Small intestine (tissue), 16 donors: ENCODE measurements at places on chromosomes 7 and 10. TPM values are rescaled to one million over a fixed set of nuclear protein-coding genes. Genes with fewer than 3 reads are reported as not detected.

DNA sequence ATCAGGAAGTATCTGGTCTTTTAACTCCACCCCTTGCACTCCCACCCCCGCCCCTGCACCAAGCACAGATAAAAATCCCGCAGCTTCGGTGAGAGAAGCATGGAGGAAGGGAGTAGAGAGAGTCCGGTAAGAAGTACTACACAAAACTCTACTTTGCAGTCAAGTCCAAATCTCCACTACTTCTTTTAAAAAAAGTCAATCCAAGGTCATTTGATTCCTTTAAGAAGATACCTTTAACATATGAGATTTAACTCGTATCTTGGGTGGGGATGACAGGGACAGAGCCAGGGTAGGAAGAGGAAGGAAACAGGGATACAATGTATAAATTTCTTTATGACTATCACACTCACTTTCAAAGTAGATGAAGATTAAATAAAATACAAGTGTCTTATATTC, 132.1 kb downstream of the NRBF2 start:
- DNase-seq: peak; percentile 71

DNA sequence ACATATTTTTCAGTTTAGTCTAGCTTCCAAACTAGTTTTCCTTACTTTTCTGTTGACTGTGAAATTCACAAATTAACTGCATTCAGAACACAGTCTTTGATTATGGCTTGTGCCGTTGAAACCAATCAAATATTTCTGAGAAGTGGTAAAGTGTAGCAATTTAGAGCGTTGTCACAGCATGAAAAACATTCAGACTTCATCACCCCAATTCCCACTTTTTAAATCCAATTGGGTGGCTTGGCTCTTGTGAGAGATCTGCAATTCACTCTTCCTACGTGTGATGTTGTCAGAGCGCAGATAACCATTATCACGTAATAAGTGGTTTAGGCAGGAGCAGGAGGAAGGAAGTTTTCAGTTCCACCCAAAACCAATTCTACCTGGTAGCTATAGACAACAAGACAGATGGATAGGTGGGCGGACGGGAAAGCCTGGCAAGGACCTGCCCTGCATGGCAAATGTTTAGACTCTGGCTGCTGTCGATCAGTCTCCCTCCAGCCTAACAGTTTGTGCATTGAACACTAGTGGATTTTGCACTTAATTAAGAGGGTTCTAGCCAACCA, 8.9 kb downstream of the COBL start:
- DNase-seq: no peak

The UNC5B gene
- 0.27 TPM for polyA plus RNA-seq

DNA sequence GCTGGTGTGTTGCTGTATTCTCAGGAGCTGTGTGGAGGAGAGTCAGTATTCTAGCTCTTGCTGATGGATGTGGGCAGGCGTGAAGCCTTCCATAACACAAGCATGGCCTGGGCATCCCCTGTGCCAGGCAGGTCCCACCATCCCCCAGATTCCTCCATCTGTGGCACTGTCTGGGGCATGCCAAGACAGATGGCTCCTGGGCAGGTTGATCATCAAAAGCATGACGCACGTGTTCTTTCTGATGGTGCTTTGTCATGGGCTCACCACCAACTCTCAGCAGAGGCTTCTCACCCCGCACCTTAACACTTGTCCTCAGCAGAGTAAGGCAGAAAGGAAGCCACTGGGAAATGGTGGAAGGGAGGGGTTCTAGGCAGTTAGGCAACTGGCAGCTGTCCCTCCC, 364.3 kb downstream of the PLXNA4 start:
- DNase-seq: no peak

DNA sequence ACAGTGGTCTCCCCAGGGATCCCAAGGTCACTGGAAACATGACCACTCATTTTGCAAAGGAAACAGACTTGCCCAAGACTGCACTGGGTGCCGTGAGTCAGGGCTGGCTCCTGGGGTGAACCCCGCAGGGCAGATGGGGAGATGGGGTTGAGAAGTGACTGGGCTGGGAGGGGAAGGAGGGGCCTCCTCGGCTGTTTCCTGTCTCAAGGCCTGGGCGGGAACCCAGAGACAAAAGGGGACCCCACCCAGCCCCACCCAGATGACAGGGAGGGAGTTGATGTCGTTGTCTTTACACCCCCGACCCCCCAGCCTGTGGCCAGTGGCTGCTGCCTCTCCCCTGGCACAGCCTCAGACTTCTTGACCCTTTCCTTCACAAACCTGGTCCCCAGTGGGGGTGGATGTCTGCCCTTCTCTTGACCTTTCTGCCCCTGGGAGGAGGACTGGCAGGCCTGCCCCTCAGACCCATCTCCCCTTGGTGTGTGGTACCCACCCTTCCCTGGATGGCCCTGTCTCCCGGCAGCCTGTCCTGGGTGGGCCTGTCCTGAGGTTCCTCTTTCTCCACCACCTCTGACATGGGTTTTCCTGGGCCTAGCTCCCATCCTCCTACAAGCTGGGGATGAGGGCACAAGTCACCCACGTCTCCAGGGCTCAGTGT, 1.4 kb downstream of the MYO1G start:
- no peak for DNase-seq

- no peak for DNase-seq
Observed at GRCh38 chr10:97542169-97543024, 30.2 kb upstream of the ANKRD2 start.

The CUZD1 gene
- polyA plus RNA-seq: 0.75 TPM

GRCh38 chr10:25076506-25077177, 60.2 kb downstream of the THNSL1 start:
- peak; percentile 37 for DNase-seq

DNA sequence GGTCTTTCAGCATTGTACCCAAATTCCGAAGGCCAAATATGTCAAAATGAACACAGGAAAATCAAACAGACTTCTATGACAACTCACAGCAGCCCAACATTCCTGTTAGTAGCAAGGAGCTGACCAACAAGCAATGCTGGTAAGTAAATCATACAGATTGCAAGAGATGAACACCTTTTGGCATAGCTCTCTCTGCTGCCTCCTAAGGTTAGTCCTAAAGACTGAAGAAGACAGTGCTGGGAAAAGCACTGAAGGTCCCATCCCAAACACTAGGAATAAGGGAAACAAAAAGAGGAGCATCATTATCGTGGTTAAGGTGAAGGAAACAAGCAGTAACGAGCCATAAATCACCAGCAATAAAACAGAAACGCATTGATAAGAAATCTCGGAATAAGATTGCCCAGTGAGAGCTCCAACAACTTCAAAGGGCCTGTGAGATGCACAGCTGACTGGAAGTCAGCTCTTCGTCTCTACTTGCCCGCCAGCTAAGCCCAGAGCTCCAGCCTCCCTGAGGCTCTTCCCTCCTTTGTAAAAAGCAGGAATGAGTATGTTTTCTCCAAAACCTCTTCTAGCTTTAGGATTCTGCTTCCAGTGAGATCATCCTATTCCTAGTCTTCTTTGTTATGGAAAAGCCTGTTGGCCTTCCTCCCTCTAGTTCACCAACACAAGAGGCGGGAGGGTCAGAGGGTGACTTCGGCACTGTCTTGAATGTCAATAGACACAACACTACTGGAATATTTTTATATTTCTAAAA, 15.3 kb downstream of the NUDT5 start:
- DNase-seq: peak; percentile 49

- DNase-seq: no peak
Observed at GRCh38 chr10:77339166-77339565, 298.4 kb downstream of the KCNMA1 start.

The CHST3 gene
- polyA plus RNA-seq: 4.8 TPM

DNA sequence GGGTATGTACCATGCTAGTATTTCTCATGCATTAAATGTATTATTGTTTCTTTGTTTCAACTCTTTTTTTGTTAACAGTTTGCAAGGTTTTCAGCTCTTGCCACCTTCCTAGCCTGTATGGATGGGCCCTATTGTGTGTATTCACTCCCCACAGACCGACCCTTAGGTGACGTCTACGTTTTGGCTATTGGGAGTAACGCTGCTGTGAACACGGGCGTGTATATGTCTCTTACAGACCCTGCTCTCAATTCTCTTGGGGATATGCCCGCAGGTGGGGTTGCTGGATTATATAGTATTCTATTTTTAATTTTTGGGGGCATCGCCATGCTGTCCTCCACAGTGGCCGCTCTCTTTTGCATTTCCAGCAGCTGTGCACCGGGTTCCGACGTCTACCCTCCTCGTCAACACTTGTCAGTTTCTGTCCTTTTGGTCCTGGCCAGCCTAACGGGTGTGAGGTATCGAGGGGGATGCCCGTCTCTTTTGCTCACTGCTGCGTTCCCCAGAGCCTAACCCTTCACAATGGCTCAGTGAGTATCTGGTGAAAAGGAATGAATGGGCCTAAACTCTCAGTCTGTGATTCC, 64.1 kb upstream of the GNA12 start:
- no peak for DNase-seq

GRCh38 chr10:126669168-126669567, 1.3 kb downstream of the C10orf90 start:
- no peak for DNase-seq

DNA sequence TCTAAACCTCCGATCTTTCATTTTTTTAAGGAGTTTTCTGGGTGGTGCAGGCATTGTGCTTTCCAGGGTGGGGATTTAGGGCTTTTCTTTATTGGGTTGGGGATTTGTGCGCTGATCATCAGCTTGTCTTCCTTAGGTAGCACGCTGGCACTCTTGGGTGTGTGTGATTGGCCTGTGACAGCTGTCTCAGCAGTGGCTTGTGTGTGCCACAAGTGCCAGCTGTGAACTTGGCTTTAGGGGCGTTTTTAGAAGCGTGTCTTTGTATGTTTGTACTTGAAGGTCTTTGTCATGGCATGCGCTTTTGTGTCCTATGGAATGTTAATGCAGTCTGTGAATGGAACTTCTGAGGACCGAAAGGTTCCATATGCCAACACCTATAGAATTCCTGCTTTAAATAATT, 788 bp downstream of the AKAP9 start:
- peak; percentile 63 for DNase-seq

DNA sequence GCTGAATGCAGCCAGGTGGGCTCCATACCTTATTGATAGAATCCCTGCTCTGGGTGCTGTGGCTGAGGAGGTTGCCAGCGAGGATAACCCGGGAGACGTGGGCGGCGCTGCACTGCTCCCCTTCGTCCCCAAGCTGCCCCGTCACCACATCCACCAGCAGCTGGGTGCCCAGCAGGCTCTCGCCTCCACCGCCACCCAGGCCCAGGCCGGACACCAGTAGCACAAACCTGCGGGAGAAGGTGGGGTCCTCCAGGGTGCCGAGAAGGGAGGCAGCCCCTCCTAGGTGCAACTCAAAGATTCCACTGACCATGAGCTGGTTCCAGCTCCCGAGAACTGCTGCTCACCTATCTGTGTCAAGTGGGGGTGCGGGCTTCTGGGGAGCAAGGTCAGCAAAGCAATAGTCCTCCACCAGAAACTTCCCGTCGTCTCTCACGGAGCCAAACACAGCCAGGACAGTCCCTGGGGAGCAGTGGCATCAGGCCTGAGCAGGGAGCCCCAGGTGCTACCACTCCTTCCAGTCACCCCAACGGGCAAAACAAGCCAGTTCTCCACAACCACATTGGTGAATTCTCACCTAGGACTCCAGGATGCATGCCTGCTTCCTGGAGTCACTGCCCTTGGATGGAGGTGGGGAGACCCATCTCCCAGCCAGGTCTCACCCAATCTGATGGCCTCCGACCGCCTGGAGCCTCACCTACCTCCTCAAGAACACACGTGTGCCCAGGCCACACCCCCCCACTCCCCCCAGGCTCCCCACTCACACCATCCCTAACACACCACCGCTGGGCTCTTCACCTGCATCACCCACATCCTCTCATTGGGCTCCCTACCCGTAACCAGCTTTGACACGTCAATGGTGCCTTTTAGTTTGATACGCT, 6.3 kb downstream of the POLD2 start:
- DNase-seq: no peak

GRCh38 chr7:37703361-37703760, 19.8 kb downstream of the GPR141 start:
- DNase-seq: no peak

GRCh38 chr7:46301677-46302076, 380.6 kb upstream of the IGFBP3 start:
- DNase-seq: no peak
